Progenitor cell of endocrine pancreas (in vitro differentiated cells): ENCODE measurements at places on chromosomes 5 and 9.

DNA sequence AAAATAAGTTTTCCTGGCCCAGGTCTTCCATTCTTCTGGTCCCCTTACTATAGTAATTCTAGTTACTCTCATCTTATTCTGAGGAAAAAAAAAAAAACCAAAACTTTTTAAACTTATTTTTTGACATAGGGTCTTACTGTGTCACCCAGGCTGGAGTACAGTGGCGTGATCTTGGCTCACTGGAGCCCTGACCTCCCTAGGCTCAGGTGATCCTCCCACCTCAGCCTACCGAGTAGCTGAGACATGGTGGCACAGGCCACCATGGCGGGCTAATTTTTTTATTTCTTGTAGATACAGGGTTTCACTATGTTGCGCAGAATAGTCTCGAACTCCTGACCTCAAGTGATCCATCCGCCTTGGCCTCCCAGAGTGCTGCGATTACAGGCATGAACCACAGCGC, 38.4 kb downstream of the SNAPC3 start:
- H3K27me3 ChIP-seq = no peaks in the 10 kb centered on the region
- peak overlapping the region; percentile 62 for H3K27ac ChIP-seq
- H3K36me3 ChIP-seq = peaks cover 20% of the 10 kb centered on the region
- DNase-seq = no peak
- no peaks in the 10 kb centered on the region for H3K4me1 ChIP-seq

GRCh38 chr9:93229636-93230035, 45.7 kb downstream of the WNK2 start:
- H3K4me1 ChIP-seq = peaks cover 24% of the 10 kb centered on the region
- no peak overlapping the region for H3K27ac ChIP-seq

DNA sequence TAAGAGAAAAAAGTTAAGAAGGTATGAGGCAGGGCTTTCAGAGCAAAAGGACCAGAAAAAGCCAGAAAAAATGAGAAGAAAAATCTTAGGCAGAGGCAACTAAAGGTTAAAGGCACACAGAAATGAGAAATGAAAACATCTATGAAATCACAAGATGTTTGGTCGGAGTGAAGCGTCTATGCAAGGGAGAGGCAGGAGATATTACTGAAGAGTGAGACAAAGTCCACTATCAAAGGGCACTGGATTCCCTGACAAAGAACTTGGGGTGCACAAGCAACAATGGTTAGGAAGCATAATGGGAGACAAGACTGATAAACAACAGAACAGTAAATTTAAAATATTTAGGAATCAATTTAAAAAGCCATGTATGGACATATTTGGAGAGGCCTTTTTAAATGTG, 16.9 kb downstream of the PANK3 start:
- H3K27ac ChIP-seq = peak overlapping the region; percentile 29
- H3K27me3 ChIP-seq = no peaks in the 10 kb centered on the region
- no peak overlapping the region for H3K4me3 ChIP-seq
- DNase-seq = no peak

GRCh38 chr9:83322438-83322837, 215.8 kb downstream of the FRMD3 start:
- peaks cover 2% of the 10 kb centered on the region for H3K36me3 ChIP-seq
- no peaks in the 10 kb centered on the region for H3K27me3 ChIP-seq
- no peak overlapping the region for H3K4me3 ChIP-seq
- no peak for DNase-seq
- peaks cover 9% of the 10 kb centered on the region for H3K4me1 ChIP-seq

GRCh38 chr9:4515958-4516375, 25.7 kb downstream of the SLC1A1 start:
- no peak for DNase-seq
- no peak overlapping the region for H3K27ac ChIP-seq
- H3K4me3 ChIP-seq = no peak overlapping the region
- peaks cover 6% of the 10 kb centered on the region for H3K4me1 ChIP-seq
- H3K36me3 ChIP-seq = no peaks in the 10 kb centered on the region

DNA sequence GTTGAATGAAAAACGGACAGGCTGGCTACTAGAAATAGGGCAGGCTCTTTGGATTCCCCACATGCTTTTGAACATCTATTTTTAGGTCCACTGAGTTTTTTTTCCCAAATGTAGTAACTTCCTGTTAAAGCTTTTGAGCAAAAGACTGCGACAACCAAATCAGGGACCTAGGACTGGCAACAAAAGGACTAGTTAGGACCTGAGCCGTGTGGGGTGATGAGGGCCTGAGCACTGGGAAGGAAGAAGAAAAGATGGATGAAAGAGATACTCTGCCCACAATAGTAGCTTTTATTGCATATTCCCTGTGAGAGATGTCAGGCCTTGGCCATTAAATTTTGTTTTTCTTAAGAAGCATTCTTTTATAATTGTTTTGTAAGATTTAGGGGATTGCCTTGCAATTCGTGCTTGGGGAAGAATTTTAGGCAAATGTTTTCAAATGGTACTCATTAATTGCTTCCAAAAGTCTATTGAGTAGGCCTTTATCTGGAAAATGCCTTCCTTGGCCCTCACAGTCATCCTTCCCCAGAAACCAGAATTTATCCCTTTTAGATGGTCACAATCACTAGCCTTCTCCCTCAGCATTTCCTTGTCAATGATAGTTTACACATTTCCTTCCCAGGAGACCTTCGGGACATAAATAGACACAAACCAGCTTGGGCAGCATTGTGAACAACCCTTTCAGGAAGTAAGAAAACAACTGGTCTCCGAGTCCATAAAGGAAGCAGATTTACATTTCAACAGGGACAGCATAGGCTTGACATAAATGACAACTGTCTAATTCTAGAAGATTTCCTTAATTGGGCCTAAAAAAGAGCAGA, 166.5 kb downstream of the RMI1 start:
- H3K27ac ChIP-seq = no peak overlapping the region
- no peak for DNase-seq
- no peaks in the 10 kb centered on the region for H3K4me1 ChIP-seq
